ENCODE measurements at places on chromosomes 3 and 15.

GRCh38 chr15:101104141-101104540, 147.7 kb downstream of the CHSY1 start:
- no peak for DNase-seq

- DNase-seq: no peak
Measured at GRCh38 chr15:31799715-31800321, 230.5 kb upstream of the CHRNA7 start.

- DNase-seq: peak; percentile 28
Measured at GRCh38 chr3:67947808-67948508, 293.5 kb upstream of the SUCLG2 start.

GRCh38 chr3:31714495-31715280, 182.0 kb downstream of the STT3B start:
- DNase-seq: no peak

GRCh38 chr3:52175416-52176179, 21.4 kb upstream of the POC1A start:
- DNase-seq: no peak

DNA sequence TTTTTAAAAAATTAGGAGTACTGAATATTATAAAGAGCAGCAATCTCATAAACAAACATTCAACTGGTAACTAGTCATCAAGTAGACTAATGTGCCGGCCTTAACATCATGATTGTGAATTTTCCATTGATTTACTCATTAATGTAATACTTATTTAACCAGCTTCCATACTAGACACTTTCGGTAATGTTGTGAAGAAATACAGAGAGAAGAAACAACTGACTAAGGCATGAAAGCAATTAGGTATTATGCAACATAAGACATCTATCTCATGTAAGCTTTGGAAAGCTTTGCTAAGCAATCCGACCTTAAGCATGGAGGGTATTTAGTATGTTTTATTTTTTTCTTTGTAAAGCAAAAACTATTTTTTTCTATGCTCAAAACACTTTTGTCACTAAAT, 108.0 kb downstream of the IL1RAP start:
- DNase-seq: no peak

Data from stimulated activated CD8-positive, alpha-beta memory T cell treated with anti-CD3 and anti-CD28 coated beads, Interleukin-15, amount 100 ng/mL, for 1 hour (primary cell).